ENCODE measurements at places on chromosomes 12 and 14.

DNA sequence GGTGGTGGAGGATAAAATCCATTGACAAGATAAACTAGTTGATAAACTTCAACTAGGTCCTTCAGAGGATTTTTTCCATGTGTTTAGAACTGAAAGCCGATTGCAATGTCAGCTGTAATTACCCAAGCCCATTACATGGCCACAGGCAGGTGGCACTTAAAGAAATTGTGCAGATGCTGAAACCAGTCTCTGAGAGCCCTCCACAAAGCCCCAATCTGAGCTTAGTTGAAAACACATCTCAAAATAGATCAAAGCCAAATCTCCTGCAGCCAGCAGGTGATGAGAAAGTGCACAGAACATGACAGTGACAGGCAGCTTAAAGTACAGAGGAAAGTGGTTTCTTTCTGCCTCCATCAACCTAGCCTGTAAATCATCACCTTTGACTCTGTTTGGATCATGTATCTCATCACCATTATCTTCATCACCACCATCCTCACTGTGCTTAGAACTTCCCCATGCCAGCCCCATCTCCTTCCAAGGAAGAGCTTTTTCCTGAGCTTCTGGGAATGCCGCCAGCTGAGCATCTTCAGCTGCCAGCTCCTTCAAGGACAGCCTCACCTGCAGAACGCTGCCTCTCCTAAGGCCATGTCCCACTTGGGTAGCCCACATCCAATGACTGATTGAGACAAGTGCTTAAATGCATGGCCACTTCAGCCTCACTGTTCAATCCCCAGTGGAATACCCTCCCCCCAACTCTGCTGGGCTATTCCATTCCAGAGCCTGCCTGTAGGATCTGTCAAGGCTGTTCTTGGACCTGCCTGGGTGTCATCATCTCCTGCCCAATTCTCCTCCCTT, 219.5 kb upstream of the TMEM132C start:
- DNase-seq: no peak

GRCh38 chr14:31854508-31855075, 222.5 kb upstream of the ARHGAP5 start:
- no peak for DNase-seq

GRCh38 chr14:96204151-96205058, at the start of gene BDKRB2:
TSS of gene BDKRB2 (plus strand) at chr14:96204839. CDS start at chr14:96237108, 32,269 bp downstream.
- no peak for DNase-seq

DNA sequence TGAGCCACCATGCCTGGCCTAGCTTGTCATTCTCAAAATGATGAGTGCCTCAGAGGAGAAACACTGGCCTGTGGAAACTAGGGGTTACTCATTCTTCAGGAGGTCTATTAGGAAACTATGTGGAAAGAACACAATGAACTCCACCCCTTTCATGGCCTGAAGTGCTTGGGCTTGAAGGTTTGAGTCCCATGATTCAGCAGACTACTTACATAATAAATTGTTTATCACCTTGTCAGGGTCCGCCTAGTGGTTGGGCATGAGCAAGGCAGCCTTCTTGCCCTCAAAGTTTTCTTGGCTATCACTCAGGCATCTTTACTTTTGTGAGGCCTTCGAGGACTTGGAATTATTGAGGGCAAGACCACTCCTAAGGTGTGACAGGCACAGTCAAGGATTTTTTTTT, 251.2 kb downstream of the ACSS3 start:
- no peak for DNase-seq

- no peak for DNase-seq
Measured at GRCh38 chr12:18591473-18591872, 146.3 kb downstream of the PLCZ1 start.

GRCh38 chr12:131591136-131591535, 119.8 kb upstream of the SFSWAP start:
- DNase-seq: no peak

- no peak for DNase-seq
Measured at GRCh38 chr12:96810057-96810456, 97.0 kb upstream of the NEDD1 start.

GRCh38 chr12:25573346-25573745, 20.3 kb upstream of the LMNTD1 start:
- no peak for DNase-seq

DNA sequence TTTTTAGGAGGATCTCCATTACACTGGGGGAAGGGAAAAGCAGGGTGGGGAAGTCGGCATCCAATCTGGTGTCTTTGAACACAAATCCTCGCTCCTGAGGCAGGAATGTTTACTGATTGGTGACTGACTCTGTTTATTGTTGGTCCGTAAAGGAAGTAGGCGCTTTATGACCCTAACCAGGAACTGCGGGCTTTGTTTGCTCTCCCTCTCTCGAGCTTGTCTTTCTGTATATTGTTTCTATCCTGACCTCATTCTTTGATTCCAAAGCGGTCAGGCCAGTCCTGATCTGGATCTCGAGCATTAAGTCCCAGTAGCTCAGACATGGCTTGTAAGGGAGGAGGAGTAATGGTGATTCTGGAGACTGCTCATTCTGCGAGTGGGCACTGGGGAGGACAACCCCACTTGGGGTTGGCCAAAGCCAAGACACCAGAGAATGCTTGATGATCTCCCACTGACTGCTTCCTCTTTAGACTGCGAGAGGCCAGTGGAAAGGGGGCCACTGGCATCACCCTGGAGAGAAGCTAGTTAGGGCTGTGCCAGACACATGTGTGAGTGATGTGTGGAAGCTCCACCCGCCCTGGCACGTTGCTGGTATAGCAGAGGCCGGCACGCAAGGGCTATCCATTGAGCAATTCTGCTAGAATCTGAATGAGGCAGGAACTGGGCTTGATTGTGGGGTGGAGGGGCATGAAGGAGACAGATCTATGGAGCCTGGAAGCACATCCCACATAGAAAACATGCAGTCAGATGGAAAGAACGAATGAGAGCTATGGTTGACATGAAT, 194.6 kb downstream of the PAX9 start:
- DNase-seq: no peak

- DNase-seq: no peak
Measured at GRCh38 chr14:66603945-66604344, 96.0 kb downstream of the GPHN start.

DNA sequence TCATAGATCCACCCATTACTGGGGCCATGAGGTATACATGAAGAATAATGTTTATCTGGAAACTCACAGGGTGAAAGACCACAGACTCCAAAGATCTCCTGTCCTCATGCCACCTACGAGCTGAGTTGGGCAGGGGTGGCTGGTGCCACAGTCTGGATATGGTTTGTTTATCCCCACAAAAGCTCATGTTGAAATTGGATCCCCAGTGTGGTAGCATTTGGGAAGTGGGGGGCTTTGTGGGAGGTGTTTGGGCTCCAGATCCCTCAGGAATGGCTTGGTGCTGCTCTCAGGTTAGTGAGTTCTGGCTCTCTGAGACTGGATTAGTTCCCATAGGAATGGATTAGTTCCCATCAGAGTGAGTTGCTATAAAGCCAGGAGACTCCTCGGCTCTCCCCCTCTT, 192.3 kb upstream of the FSCB start:
- no peak for DNase-seq

GRCh38 chr12:100138048-100138802, 4.4 kb downstream of the BLTP3B start:
- DNase-seq: no peak

DNA sequence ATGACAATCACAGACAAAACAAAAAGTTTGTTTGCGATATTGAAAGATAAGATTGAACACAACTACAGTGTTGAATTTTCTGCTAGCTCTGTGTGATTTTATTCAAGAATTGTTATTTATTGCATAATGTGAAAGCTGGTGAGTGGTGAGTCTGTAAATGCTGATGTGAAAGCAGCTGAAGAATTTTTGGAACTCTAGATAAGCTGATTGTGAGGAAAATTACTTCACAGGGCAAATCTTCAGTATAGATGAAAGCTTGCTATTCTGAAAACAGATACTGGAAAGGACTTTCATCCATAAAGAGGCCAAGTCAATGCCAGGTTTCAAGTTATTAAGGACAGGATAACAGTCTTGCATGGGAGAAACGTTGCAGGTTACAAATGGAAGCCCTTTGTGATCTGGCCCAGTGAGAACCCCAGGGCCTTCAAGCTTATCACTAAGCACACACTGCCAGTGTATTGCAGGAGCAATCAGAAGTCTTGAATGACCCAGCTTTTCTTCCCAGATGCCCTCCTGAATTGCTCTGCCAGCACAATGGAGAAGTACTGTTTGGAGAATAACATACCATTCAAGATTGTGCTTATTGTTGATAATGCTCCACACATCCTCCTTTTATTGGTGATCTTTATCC, 153.7 kb downstream of the PCNX1 start:
- no peak for DNase-seq

DNA sequence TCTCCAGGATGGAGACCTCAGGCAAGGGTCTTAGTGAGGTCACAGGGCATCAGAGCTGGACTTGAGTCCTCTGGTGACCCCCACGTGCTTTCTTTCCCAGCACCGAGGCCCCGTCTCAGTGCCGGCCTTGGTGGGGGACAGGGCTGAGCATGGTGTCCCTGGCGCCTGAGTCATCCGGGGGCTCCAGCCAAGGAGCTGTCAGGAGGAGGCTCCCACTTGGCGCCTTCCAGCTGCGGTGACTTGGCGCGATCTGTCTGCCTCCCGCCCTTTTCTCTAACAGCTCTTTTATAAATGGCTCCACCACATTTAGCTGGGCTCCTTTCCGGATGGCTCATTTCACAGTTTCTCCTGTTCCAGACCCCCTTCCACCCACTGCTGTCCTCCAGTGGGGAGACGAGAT, 60.4 kb downstream of the PRMT8 start:
- no peak for DNase-seq

DNA sequence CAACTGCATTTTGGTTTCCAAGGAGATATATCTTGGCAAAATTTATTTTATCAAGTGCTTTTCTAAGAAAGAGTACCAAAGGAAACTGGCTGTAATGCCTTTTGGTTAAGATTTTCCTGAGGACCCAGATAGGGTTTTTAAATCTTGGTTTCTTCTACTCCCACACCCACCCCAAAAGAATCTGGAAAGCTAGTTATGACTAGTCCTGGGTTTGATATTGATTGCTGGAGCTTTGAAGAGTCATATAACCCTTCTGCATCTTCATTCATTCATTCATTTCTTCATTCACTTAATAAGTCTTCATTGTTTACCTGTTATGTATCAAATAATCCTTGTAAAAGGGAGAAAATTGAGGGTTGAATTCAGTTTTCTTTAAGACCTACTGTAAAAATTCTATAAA, 425.2 kb downstream of the PCNX1 start:
- DNase-seq: no peak

- DNase-seq: no peak
Measured at GRCh38 chr14:92651758-92652406, 96.5 kb downstream of the LGMN start.

DNA sequence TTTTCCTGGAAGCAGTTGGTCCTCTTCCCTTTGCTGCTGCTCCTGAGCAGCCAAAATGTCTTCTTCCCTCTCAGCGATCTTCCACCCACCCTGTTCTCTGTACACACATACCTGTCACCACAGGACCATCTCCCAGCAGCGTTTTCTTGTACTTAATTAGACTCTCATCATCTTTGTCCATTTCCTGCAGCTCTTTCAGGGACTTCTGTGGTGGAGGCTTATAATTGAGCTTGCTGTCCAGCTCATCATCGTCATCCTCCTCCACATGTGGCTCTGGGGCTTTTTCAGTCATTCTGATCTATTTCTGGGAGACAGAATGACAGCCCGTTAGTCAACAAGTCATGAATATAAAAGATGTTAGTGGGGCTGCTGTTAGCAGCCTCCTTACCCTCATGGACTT, 11.0 kb downstream of the ARHGDIB start:
- no peak for DNase-seq

DNA sequence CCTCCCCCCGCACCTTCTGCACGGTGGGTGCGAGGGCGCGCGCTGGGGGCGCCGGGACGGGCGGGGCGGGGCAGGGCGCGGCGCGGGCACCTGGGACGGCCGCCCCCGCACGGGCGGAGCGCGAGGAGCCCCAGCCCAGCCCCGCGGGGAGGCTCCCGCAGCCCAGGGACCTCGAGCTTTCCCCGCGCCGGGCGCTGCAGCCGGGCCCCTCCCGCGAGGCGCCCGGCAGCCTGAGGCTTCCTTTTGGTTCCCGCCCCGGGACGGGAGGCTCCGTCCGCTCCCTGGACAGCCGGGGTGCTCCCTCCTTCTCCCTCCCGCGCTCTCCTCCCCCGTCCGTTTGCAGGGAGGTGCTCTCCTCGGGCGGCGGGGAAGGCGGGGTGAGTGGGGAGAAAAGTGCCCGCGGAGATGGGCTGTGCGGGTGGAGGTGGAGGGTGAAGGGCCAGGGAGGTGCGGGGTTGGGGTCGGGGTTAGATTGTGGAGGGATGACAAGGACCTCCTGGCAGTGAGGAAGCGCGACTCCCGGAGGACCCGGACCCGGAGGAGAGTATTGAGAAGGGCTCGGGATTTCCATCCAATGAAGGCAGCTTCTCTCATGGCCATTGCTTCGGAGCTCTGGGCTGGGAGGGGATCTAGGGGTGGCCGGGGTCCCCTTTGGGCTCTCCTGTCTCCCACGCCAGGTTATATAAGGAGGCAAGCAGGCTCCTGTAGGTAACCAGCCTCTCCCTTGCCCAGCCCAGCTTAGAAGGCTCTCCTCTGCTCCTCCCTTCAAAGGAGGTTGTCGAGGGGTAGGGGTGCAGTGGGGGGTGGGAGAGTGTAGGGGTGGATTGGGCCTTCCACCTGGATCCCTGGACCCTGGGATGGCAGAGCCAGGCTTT, 645 bp downstream of the JDP2 start:
- DNase-seq: no peak
